Activated CD4-positive, CD25-positive, alpha-beta regulatory T cell (primary cell): ENCODE measurements at places on chromosomes 2 and 18.

DNA sequence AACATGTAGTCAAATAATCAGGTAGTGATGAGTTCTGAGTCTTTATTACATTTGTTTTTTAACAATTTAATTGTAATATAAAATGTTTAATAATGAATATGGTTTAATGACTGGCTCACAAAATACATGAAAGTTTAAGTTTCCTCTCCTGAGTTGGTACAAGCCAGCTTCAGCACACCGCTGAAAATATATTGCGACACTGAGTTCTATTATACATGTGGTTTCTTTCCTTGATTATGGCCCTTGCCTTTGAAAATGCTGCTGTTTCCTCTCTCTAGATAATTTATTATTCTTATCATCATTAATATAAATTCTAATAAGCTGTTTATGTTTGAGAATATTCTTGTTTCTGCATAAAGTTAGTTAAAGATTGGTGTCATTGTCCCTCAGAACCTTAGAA, 249.3 kb downstream of the PARD3B start:
- no peak for DNase-seq

DNA sequence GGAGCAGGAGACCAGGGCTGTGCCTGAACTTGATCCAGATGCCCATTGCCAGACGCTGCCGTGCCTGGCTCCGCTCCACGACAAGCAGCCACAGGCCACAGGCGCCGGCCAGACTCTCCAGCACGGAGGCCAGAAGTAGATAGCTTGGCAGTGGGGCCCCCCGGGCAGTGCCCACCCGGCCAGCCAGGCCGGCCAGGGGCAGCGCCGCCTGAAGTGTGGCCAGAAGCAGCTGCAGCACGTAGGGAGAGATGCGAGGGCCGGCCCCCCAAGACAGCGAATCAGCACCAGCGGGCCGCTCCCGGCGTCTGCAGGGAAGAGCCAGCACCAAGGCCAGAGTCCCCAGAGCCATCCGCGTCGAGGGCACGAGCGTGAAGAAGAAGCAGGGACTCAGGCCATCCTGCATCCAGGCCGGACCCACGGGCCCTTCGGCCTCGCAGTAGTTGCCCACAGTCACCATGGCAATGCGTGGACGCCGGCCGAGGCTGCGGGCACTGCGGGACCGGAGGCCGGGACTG, 484 bp downstream of the ABCB6 start:
- DNase-seq = no peak

GRCh38 chr18:35938562-35938961, 33.9 kb upstream of the RMP24 start:
- DNase-seq = no peak

- no peak for DNase-seq
Measured at GRCh38 chr18:63206433-63207142, 113.0 kb downstream of the BCL2 start.

- no peak for DNase-seq
Measured at GRCh38 chr2:112880696-112881095, 30.3 kb upstream of the IL37 start.

GRCh38 chr2:186724736-186725135, 30.9 kb downstream of the FAM171B start:
- DNase-seq = no peak

DNA sequence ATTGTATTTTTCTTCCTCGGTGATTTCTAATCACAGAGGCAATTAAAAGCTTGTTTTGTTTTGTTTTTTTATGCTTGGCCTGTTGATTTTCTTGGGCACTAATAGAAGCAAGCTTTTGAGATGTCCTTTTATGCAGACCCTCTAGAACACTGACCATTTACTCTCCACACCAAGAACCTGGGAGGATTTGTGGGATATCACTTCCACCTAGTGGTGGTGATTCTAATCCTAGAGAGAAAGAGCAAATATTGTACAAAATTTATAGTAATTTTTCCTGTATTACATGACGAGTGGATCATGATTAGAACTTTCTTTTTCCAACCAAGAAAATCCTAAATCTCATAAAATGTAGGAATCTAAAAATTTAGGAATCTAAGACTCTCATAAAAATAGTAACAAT, 23.4 kb downstream of the NEMP2 start:
- DNase-seq = no peak

DNA sequence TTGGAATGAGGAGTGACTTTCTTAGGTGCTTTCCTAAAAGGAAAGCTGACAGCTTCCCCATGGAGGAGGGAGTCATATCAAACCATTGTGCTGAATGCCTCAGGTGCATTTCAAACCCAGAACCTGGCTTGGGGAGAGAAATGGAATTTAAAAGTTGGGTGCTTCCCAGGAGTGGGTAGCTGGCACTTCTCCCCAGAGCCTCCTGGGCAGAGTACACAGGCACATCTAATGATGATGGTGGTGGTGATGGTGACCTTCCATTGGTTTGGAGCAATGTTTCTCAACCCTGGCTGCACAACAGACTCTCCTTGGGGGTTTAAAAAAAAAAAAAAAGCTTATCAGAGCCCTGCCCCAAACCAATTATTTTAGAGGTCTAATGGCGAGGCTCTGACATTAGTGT, 8.3 kb downstream of the FOSL2 start:
- no peak for DNase-seq

GRCh38 chr2:49251766-49252165, 97.5 kb upstream of the FSHR start:
- DNase-seq = no peak

DNA sequence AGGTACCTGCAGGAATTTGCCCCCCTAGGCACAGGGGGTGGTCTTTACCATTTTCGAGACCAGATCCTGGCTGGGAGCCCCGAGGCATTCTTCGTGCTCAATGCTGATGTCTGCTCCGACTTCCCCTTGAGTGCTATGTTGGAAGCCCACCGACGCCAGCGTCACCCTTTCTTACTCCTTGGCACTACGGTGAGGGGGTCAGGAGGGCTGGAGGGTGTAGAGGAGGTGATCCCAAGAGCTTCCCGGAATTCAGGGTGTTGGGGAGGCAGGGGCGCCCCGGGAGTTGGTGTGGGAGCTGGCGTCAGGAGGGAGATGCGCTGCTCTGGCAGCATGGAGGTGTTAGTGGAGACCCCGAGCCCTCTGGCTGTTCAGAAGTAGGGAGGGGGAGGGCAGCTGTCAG, 3.2 kb downstream of the GMPPA start:
- DNase-seq = no peak

GRCh38 chr2:56192664-56193305, 9.0 kb downstream of the CCDC85A start:
- no peak for DNase-seq

GRCh38 chr18:48842259-48843061, 108.3 kb downstream of the SMAD7 start:
- no peak for DNase-seq

DNA sequence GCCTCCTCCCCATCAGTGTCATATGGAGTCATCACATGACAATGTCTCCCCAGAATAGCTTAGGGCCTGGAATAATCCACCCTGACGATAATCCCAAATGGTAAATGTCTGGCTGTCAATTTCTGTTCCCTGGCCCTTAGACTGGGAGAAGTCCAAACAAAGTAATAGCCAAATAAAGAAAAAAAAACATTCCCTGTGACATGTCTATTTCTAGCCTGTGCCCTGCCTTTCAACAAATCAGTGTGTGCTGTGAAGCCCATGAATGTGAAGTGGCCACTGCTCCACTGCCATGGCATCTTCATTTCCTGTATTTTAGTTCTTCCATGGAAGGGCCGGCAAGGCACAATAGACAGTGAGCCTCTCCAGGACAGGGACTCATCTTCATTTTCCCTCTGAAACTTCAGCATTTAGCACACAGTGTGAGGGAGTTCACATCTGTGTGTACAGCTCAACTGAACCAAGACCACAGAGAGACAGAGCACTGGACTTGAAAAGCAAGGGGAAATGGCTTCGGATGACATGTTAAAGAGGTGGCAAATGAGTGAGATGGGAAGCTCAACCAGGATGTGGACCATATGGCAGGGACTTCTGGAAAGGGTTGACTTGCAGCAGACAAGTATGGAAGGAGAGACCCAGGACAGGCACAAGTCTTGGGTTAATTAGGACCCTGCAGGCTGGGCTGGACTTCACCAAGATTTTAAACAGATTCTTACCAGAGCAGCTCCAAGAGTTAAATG, 140.0 kb downstream of the ANTXR1 start:
- DNase-seq = no peak

- no peak for DNase-seq
Measured at GRCh38 chr2:101012706-101013181, 10.7 kb downstream of the RPL31 start.

DNA sequence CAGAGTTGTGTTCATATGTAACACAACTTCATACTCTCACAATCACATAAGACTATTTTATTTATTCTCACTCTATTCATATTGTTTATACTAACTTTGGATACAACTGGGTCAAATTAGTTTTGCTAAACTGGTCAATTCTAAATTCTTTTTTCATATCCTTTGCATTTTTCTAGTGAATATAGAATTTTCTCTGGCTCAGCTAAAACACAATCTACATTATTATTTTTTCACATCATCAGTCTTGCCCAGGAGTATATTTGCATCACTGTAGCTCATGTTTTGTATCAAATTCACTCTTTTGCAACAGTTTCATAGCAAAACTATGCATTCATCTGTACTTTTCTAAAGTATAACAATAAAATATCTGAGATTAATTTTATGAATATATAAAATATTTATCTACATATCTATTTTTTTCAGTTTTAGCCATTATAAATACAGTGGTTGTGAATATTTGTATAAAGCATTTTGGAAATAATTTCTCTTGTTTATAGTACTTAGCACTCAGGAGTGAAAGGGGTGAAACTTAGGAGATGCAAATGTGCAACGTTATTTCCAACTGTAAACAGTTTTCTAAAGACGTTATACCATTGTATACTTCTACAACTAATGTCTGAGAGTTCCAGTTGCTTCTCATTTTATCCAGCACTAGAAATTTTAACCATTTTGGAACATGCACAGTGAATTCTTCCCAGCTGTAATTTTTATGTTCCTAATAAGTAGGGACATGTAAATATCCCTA, 854.6 kb downstream of the CBLN2 start:
- no peak for DNase-seq

- DNase-seq = no peak
Measured at GRCh38 chr2:59183070-59183469, 941.9 kb upstream of the FANCL start.

- DNase-seq = no peak
Measured at GRCh38 chr18:79643054-79643984, 36.3 kb upstream of the CTDP1 start.

DNA sequence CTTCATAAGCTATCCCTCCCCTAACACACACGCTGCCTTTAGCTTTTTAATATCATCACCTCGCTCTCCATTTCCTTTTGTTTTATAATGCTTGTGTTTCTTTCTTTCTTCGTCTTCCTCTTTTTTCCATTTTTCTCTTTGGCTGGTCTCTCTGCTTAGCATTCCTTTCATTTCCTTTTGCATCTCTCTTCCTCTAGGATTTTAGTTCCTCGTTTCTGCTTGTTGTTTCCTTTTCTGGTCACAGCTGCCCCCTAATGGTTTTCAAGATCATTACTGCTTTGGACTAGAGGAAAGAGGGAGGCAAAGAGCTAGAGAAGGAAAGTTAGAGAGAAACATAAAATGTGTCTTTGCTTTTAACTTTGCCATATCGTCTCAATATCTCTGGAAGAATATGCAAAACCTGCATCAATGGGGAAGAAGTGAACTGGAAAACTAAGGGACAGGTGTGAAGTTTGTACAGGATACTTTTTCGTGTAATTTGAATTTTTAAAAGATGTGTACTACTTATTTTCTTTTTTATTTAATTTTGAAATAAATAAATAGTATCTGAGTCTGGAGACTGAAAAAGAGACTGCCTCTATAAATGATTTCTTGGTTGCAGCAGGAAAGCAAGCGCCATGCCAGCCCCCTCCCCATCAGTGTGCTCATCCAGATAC, 6.3 kb upstream of the NRP2 start:
- no peak for DNase-seq

DNA sequence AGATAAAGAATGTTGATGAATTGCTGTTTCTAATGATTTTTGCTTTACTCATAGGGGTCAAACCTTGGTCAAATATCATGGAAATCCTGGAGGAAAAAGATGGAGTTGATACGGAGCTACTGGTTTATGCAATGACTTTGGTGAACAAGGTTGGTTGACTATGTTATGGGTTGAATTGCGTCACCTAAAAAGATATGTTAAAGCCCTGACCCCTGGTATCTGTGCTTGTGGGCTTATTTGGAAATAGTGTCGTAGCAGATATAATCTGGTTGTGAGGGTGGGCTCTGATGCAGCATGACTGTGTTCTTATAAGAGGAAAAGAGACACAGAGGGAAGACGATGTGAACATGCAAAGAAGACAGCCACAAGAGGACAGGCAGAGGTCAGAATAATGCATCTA, 226.2 kb downstream of the TPGS2 start:
- no peak for DNase-seq

GRCh38 chr2:120305296-120305695, 40.6 kb upstream of the INHBB start:
- no peak for DNase-seq

DNA sequence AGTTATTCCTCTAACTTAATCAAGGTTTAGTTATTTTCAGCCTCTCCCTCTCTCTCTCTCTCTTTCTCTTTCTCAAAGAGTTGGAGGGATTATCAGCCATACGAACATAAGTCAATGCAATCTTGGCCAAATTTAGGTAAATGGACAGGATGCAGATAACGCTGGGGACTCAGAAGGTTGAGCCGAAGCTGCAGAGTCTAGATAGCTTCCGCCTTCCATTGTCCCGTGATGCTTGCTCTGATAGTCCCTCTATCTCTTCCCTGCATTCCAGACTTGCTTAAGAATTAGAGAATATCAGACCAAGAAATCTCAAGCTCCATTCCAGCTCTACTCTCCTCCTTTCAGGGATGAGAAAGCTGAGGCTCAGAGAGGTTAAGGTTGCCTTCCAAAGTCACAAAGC, 502.8 kb upstream of the TNP1 start:
- no peak for DNase-seq

GRCh38 chr2:27089111-27089954, 2.8 kb downstream of the KHK start:
- DNase-seq = no peak

GRCh38 chr2:81061016-81061415, 756.5 kb upstream of the LRRTM1 start:
- DNase-seq = no peak
